Activated gamma-delta T cell treated with Interleukin-2 at 50 U/mL for 16 hours (primary cell): ENCODE measurements at places on chromosomes 16 and 17.

- no peak for DNase-seq
These were observed 7.7 kb upstream of the PPL start for GRCh38 chr16:4944333-4945281.

DNA sequence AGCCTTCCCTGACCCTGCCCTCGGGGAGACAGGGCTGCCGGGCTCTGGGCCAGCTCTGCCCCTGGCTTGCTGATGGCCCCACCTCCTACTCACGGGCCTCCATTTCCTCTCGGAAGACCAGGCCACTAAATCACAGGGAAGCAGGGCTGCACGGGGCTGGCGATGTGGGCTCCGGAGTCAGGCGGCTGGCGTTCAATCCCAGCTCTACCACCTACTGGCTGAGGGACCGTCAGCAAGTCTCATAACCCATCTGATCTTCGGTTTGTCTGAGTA lies 113.4 kb downstream of the AMFR start:
- DNase-seq = no peak

GRCh38 chr16:50685462-50686063 lies 4.5 kb upstream of the SNX20 start:
- DNase-seq = no peak

DNA sequence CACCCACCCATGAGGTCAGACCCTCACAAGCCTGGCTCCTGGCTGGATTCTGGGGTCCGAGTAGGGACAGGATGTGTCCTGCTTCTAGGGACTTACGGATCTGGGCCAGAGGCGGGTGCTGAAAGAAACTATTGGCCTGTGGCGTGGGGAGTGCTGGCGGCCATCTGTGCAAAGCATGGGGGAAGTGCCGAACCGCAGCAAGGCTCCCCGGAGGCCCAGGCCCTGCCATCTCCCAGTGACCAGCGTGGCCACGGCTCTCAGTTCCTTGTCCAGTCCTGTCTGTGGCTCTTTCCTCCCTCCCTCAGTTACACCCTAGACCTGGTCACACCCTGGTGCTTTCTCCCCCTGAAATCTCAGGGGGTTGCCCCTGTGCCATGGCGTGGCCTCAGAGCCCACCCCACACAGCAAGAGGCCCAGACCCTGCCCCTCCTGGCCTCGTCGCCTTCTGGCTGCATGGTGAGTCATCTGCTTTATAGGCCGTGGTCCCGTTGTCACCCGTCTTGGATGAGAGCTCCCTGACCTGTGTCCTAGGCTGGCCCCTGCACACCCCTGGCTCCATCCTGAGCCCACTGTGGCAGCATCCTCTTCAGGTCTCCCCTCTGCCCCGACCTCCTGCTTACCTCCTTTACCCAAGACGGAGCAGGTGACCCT lies 54.5 kb downstream of the PRMT7 start:
- no peak for DNase-seq

DNA sequence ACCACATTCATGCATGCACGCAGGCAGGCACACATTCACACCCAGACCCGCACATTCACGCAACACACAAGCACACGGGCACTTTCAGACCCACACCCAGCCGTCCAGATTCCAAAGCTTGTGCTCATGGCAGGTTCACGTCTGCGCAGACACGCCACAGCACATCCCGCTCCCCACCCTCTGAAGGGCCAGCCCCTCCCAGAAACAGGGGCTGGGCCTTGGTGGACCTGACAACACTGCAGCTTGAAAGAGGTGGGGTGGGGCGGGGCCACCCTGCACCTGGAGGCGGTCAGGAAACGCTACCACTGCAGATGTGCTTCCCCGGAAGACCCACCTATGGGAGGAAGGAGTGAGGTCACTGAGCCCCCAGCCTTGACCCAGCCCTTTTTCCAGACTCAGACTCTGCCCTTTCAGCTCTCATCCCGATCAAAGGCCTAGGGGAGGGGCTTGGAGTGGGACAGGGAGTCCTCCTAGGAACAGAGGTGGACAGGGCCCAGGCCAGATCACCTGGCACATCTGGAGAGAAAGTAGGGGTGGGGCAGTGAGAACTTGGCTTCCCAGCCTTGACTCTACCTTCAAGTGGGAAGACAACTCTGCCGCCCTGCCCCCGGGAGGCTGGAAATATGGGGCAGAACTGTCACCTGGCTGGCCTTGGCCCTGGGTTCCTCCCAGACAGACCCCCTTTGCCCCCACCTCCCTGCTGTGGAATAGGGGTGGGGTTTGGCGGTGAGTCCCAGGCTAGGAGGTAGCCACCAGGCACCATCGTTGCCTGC lies 11.0 kb downstream of the P3H4 start:
- no peak for DNase-seq

DNA sequence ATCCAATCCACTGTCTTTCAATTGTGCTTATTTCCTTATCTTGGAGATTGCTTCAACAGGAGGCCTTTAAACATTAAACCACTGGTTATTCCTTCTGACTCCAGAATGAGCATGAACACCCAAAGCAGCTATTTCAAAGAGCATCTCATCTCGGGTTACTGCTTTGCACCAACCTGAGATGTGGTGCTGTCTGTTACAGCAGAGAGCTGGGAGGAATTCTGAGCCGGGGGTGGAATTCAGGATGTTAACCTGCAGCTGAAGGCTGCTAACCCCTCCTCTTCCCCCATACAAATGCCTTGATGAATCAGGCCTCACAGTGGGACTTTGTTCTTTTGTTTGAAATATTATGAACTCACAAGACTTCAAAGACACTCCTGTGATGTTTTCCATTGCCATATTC lies 113.1 kb downstream of the SHISA9 start:
- DNase-seq = no peak

DNA sequence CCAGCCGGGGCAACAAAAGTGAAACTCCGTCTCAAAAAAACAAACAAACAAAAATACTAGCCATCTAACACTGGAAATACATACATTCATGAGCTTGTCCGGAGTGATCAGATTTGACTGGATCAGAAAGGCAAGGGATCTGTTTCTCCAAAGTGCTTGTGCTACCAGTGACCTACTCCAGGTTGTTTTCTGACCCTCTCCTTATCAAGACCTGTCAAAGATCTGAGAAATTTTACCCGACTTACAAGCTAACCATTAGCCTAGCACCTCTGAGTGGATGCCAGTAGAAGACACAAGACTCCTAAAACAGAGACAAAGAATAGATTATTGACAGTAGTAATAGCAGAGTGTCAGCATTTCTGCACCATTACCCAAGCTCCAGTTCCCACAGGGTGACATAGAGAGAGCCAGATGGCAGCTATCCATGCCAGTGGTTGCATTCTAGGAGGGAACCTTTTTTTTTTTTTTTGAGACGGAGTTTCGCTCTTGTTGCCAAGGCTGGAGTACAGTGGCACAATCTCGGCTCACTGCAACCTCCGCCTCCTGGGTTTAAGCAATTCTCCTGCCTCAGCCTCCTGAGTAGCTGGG lies 9.8 kb downstream of the ASPA start:
- no peak for DNase-seq

DNA sequence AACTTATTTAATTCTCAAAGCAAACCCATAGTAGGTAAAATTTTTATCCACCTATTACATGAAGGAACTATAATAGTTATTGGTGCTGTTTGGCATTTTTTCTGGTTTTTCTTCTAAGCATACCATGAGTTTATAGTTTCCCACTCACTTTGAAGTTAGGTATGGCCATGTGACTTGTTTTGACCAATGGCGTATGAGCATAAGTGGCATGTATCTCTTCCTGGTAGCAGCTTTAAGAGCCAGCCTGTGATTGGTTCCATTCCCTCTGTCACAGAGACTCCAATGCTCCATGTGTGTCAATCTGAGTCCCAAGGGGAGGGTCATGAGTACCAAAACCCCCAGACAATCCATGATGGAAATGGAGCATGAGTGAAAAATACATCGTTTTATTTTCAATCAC lies 282.9 kb upstream of the N4BP1 start:
- no peak for DNase-seq

DNA sequence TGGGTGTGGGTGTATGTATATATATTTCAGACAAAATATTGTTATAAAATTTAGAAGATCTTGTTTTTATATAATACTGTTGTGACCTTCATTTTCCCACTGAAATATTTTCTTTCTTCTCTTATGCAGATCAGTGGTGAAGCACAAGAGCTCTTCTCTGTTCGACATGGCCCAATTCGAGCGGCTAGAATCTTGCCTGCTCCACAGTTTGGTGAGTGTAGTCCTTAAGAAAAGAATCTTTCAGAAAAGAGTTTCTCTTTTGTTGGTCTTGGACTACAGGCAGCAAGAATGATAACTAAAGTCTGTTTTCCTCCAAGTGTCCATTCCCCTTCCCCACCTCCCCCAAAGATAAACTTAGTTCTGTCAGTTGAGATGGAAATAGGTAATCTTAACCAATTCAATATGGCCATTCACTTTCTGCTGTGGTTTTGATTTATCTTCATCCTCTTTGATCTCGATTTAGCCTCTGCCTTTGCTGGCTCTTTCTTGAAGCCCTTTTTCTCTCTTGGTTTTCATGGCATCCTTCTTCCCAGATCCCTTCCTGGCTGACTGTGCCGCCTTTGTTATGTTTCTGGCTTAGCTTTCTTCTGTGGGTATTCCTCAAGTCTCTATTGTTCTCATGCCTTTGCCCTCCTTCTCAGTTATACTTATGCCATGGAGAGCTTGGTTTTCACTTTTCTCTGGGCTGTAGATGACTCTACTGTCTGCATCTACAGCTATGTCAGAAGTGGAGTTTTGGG lies 69.6 kb downstream of the BCAS3 start:
- no peak for DNase-seq
